Lung (tissue), 17 donors: ENCODE measurements at places on chromosomes 6 and 20. TPM values are rescaled to one million over a fixed set of nuclear protein-coding genes. Genes with fewer than 3 reads are reported as not detected.

- H3K27ac ChIP-seq: no peak overlapping the region
- no peaks in the 10 kb centered on the region for H3K36me3 ChIP-seq
- DNase-seq: peak; percentile 66
- no peaks in the 10 kb centered on the region for H3K27me3 ChIP-seq
Measured at GRCh38 chr6:37038292-37039198, 33.1 kb downstream of the FGD2 start.

- H3K27me3 ChIP-seq: no peaks in the 10 kb centered on the region
- no peaks in the 10 kb centered on the region for H3K36me3 ChIP-seq
- H3K4me1 ChIP-seq: no peaks in the 10 kb centered on the region
- DNase-seq: no peak
Measured at GRCh38 chr6:111124406-111124805, 37.1 kb downstream of the SLC16A10 start.

DSP gene
- polyA plus RNA-seq: 2.9 TPM

C4A gene
- 284 TPM for polyA plus RNA-seq

SRC gene
- polyA plus RNA-seq: 42.5 TPM
